CD4-positive, alpha-beta T cell treated with Interleukin-2 at 100 ng/mL for 4 hours (primary cell): ENCODE measurements at places on chromosomes 12 and 14.

DNA sequence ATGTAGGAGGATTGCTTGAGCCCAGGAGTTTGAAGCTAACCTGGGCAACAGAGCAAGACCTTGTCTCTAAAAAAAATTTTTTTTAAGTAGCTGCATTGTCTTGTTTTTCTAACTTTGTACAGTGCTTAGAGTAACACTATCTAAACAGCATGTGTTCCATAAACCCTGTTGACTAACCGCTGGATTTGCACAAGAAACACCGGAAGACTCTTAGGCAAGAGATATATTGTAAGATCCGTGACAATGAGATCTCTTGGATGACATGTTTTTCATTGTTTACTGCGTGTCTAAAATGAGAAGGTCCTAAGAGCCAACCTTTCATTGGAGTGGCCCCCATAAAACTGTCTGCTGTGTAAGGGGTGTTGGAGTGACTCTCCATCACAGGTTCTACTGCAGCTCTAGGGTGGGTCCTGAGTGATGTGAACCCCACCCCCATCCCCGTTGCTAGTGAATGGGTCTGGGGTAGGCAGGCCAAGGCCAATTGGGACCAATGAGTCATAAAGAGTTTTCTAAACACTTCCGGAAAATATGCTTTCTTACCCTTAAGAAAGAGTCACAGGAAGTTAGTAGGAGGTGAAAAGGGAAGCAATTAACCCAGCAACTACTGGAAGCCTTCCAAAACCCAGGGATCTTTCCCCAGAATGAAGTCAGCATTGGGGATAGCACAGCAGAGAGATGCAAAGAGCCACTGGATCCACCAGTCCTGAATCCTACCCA, 24.3 kb upstream of the PCNX1 start:
- DNase-seq, result peak; percentile 24

DNA sequence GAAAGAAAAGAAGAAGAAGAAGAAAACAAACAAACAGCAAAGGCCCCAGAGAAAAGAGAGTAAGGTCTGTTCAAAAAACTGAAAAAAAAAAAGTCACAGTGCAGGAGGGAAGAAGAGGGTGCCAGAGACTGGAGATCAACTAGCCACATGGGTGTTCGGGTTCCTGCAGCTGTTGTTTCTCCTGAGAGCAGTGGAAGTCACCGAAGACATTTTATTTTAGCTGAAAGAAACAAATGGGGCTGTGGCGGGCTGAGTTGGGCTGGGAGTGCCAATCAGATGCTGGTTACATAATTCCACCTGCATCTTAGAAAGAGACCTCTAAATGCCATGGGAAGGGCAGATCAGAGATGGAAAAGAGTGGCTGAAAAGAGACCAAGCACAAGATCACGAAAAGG, 33.9 kb downstream of the ACTN1 start:
- DNase-seq, result no peak

DNA sequence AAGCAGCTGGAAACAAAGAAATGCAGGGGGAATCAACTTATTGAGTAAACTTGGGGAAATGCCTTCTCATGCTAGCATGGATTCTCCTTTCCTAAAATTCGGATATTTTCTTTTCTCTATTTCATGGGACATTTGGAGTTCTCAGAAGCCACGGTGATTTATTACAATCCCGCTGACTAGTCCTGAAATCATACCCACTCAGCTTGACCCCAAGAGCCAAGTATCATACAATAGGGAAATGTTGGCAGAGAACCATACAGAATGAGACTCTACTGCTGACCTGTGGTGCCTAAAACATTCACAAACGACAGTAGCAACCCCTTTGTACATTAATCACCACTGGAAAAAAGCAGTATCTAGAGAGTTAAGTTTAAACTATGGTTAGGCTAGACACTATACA, 112.4 kb downstream of the KICS2 start:
- no peak for DNase-seq

- DNase-seq, result no peak
Measured at GRCh38 chr14:58863661-58864345, 226.0 kb downstream of the DACT1 start.

- DNase-seq, result no peak
Measured at GRCh38 chr14:72774141-72774540, 119.8 kb downstream of the DPF3 start.

DNA sequence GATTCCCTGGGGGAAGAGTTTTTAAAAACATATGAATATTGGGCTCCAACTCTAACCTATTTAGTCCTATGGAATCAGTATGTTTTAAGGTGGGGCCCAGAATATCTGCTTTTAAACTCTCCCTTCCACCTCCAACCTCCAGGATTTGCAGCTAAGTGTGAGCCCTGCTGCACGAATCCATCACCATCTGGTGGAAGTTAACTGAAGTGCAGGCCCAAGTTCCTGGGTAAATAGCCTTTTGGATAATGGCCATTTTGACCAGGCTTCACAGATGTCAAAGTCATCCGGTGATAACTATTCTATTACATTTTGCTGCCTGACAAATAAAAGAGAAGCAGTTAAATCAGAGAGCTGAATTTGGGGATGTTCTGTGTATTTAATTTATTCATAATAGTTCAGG, 58.1 kb upstream of the RMST start:
- DNase-seq, result no peak

GRCh38 chr14:23300687-23301223, 1.9 kb downstream of the PPP1R3E start:
- no peak for DNase-seq

DNA sequence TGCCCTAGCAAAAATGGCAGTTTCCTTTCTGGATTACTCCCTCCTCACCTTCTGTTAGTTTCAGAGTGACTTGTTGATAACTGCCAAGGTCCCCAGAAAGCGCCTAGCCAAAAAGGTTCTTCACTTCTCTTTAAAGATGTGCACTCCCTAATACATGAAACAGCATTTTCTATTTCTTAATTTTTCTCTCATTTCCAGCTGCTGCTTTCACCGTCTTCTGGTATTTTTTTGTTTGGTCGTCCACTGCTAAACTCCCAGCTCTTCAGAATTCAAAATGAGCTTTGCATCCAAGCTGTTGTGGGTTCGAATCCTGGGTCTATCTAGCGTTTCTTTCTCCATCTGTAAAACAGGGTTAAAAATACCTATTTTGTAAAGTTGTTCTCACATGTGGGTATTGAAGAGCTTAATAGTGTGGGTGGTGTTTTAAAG, 397 bp upstream of the BORCS5 start:
- DNase-seq, result no peak

DNA sequence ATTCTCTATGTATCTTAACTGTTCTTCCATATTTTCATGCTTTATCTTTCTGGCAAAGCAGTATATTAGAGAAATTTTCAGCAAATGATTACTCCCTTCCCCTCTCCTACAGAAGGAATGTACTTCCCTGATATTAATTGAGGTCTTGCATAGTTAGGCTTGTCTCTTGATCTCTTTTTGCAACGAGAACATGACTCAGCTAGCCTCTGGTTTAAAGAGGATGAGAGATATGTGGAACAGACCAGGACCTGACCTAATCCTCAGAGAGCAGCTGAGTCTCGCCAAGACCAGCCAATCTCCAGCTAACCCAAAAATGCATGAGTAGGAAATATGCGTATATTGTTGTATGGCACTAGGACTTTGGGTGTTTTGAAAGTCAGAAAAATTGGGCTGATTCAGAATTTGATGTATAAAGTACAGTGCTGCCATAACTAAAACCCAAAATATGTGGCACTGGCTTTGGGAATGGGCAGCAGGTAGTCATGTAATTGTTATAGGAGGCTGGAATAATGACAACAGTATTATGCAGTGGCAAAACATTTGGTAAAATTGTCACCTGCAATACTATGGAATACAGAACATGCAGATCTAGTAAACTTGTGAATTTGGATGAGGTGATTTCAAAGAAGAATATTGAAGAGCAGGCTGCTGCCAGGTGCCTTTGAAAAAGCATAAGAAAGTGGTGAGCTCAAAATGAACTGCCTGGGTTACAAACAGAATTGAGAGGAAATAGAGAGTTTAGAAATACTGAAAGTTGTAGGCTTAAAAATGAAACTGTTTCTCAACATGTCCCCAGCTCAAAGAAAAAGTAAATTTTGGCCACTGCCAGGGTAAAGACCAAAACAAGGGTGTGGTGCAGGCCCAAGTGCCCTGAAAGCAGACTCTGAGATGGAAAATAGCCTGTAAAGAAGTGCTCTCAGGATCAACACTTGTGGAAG, 9.3 kb upstream of the USP15 start:
- no peak for DNase-seq

DNA sequence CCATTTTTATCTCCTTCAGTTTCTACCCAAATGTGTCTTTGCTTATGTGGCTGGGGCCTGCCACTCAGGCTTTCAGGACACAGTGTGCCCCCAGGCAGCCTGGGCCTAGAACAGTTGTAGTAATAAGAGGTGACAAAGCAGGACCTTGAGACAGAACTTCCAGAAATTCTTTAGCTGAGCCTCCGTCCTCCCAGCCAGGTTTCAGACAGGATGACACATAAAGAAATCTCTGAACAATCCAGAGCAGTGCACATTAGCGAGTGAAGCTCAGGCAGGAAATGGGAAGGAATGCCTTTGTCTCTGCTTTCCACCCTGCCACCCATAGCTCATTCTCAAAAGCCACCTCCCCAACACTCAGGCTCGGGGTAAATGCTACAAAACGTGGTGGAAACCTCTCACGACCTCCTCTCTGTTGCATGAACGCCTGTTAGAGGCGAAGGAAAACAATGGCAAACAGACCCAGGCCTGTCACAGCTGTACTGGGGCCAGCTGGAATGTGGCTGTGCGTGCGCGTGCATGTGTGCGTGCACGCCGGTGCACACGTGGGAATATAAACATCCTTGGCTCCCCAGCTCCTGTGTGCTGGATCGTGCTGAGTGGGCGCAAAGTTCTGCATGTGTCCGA, 286.7 kb downstream of the ZFP36L1 start:
- DNase-seq, result no peak

DNA sequence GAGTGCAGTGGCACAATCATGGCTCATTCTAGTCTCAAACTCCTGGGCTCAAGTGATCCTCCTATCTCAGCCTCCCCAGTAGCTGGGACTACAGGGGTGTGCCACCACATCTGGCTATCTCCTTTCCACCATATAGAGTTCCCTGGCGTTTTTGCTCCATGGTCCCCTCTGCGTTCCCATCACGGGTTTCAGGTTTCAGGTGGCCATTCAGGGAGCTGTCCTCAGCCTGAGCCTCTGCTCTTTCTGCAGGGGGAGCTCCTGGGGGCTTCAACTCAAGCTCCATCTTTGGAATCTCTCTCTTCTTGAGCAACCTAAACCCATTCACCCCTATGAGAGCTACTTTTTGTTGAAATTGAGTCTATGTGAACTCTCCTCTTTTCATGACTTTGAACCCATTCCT, 11.6 kb downstream of the SMIM41 start:
- no peak for DNase-seq

- DNase-seq, result no peak
Measured at GRCh38 chr14:51447411-51447810, 204.3 kb upstream of the FRMD6 start.

DNA sequence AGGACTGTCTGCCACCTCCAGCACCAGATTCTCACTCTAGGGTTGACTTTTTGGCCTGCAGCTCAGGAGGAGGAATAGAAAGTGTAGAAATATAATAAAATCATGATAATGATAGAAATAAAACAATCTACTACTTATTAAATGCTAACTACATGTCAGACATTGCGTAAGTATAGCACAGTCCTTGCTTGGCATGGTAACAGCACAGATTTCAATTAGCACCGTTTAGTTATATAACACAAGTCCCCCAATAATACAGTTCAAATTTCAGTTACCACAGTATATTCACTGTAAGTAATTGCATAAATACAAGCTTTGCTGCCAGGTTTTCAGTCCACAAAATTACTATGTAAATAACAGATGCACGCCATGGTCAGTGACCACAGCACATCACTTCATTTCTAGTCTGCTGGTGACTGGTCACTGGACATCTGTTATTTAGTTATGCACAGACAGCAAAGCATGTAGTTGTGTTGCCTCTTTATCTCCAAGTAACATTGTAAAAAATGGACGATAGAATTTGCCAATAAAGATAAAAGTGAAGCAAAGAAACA, 6.5 kb upstream of the GLT8D2 start:
- no peak for DNase-seq

- no peak for DNase-seq
Measured at GRCh38 chr14:69342928-69343525, 55.1 kb downstream of the ERH start.

- peak; percentile 26 for DNase-seq
Measured at GRCh38 chr12:43957732-43958372, 122.0 kb downstream of the TMEM117 start.

- DNase-seq, result no peak
Measured at GRCh38 chr12:93836620-93837260, 159.6 kb downstream of the CRADD start.

DNA sequence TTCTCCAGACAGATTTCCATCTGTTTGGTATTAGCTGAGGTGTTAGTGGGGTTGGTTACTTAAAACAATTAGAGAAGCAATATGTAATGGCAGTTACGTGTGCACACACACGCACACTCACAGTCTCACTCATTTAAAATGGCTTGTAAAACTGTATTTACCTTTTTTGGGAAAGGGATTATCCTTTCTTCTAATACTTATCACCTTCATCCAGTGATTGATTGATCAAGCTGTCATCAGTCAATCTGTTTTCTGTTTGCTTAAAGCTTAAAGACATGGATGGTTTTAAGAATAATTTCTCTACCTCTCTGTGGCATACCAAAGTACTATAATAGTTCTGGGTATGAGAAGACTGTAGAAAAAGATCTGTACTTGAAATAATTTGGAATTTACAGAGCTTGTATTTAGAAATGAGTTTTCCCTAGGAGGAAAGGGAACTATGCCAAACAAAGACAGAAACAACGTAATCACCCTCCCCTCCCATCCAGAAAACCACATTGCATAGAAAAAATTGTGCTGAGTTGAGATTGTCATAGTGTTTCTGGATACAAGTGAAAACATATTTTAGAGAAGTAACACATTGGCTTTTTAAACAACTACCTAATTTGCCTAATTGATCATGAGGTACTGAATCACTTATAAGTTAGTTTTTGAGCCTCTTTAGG, 455.8 kb downstream of the PCNX1 start:
- no peak for DNase-seq

DNA sequence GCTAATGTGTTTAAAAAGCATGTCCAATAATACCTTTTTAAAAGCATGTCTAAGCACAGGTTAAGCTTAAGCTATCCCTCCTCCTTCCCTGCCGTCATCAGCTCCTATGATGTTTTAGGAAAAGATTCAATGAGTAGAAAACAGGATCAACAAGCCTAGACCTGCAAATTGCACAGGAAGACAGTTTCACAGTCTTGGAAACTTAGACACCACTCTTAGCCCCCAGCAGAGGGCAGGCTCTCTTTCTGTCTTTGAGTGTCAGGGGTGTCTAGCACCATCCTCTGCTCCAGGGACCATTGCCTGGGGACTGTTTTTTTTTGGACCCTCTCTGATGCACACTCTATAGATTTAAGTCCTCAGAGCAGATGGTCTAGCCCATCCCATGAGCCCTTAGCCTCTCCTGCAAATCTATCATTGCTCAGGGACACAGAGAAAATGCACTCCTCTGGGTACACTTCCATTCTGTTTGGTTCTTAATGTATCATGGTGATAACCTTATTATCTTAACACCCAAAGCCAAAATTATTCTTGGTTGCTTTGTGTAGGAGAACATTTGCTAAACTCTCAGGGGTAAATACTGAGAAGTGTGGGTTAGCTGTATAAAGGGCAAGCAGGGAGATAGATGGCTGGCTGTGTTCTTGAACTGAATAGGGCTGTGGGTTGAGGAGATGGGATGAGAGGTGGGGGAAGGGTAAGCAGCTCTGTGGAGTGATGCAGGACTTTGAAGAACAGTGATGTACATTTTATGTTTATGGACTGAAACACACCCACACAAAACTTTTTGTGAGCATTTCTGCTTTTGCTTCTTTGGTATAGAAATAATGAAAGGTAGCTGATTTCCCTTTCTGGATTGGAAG, 259.9 kb upstream of the DDHD1 start:
- DNase-seq, result no peak

GRCh38 chr14:105144666-105145380, 23.8 kb downstream of the JAG2 start:
- no peak for DNase-seq

GRCh38 chr12:60475825-60476224, 880.0 kb downstream of the SLC16A7 start:
- DNase-seq, result no peak
